Body of pancreas (tissue), 4 donors: ENCODE measurements at places on chromosomes 6 and 20. TPM values are rescaled to one million over a fixed set of nuclear protein-coding genes. Genes with fewer than 3 reads are reported as not detected.

- no peaks in the 10 kb centered on the region for H3K27me3 ChIP-seq
- DNase-seq = no peak
- no peak overlapping the region for H3K27ac ChIP-seq
- no peak overlapping the region for H3K4me3 ChIP-seq
- H3K4me1 ChIP-seq = peaks cover 7% of the 10 kb centered on the region
- H3K36me3 ChIP-seq = no peaks in the 10 kb centered on the region
These were observed 149.1 kb downstream of the ZDHHC14 start for GRCh38 chr6:157530126-157530525.

GRCh38 chr6:12602951-12603672, 113.5 kb upstream of the PHACTR1 start:
- H3K27me3 ChIP-seq = no peaks in the 10 kb centered on the region
- no peaks in the 10 kb centered on the region for H3K4me1 ChIP-seq
- peak; percentile 39 for DNase-seq
- no peak overlapping the region for H3K4me3 ChIP-seq
- H3K27ac ChIP-seq = no peak overlapping the region

GRCh38 chr20:25116739-25117458, 35.0 kb upstream of the VSX1 start:
- H3K27me3 ChIP-seq = no peaks in the 10 kb centered on the region
- H3K27ac ChIP-seq = no peak overlapping the region
- no peaks in the 10 kb centered on the region for H3K36me3 ChIP-seq
- H3K4me1 ChIP-seq = peaks cover 25% of the 10 kb centered on the region

DNA sequence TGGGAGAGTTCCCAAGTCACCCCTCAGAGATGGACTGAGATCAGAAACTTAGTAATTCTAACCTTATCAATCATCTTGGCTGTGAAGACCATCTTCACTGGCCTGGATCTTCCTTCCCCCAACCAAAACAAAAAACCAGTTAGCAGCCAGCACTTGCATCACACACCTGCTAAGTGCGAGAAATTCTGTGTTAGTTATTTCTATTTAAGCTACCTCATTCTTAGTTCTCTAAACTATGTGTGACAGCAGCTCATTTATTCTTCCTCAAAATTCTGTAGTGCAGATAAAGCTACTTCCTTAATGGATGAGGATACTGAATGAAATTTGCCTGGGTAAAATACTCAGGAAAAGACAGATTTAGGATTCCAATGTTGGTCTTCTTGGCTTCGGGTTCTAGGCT, 18.2 kb upstream of the TAGAP start:
- H3K36me3 ChIP-seq = no peaks in the 10 kb centered on the region
- H3K27me3 ChIP-seq = no peaks in the 10 kb centered on the region

DNA sequence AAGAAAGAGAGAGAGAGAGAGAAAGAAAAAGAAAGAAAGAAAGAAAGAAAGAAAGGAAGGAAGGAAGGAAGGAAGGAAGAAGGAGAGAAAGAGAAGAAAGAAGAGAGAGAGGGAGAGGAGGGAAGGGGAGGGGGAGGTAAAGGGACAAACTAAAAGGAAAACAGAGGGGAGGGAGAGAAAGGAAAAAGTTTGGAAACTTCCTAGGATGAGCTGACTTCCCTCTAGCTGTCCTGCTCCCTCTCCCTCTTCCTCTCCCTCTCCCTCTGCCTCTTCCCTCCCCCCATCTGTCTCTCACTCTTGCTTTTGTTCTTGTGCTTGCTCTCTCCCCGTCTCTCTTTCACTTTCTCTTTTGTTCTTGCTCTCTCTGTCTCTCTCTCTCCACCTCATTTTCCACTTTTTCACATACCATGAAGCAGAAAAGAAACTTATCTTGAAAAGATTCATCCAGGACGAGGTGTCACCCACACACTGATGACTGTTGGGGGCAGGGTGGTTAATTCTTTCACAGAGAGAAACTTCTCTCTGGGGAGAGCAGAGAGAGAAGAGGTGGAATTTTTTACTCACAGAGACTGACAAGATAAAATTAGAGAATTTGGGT, 56.4 kb upstream of the DUSP22 start:
- no peak overlapping the region for H3K4me3 ChIP-seq
- H3K4me1 ChIP-seq = no peaks in the 10 kb centered on the region
- H3K36me3 ChIP-seq = no peaks in the 10 kb centered on the region
- no peaks in the 10 kb centered on the region for H3K27me3 ChIP-seq
- H3K27ac ChIP-seq = no peak overlapping the region
- DNase-seq = no peak

DNA sequence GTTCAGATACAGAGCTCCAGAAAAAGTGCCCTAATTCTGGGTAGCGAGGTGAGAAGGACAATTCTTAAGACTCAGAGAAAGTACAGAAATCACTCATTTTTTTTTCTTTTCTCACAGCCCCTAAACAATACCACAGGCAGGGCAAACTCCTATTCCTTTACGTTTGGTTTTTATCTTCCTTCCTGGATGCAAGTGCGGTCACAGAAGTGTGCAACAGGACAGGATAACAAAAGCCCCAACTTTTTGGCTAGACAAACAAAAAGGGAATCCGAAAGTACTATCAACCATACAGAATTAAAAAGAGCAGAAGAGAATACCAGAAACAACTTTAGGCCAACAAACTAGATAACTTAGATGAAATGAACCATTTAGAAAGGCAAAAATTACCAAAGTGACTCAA, 18.4 kb upstream of the BEND6 start:
- DNase-seq = no peak
- H3K4me1 ChIP-seq = no peaks in the 10 kb centered on the region
- H3K4me3 ChIP-seq = no peak overlapping the region
- no peaks in the 10 kb centered on the region for H3K36me3 ChIP-seq
- H3K27ac ChIP-seq = no peak overlapping the region

- no peak for DNase-seq
- H3K27me3 ChIP-seq = no peaks in the 10 kb centered on the region
- no peak overlapping the region for H3K4me3 ChIP-seq
- no peak overlapping the region for H3K27ac ChIP-seq
- H3K4me1 ChIP-seq = no peaks in the 10 kb centered on the region
These were observed 156.9 kb downstream of the GRIK2 start for GRCh38 chr6:101550451-101550850.

- H3K27ac ChIP-seq = peak overlapping the region; percentile 92
- no peak for DNase-seq
These were observed 33.6 kb downstream of the HM13 start for GRCh38 chr20:31547720-31548298.

DNA sequence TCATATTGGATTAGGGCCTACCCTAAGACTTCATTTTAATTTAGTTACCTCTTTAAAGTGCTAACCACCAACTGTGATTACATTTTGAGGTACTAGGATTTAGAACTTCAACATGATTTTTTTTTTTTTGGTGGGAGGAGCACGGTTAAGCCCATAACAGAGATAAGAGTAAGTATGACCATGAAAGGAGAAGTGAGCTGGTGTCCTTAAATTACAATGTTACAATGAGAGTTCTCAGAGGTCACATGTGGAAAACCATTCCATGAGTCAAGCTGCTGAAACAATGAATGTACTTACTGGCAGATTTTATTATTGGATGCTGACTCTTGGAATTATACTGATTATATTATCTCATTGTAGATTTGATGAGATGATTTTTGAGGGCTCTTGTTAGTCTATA, 779.3 kb upstream of the CITED2 start:
- no peaks in the 10 kb centered on the region for H3K36me3 ChIP-seq
- no peak for DNase-seq
- no peak overlapping the region for H3K27ac ChIP-seq
- no peak overlapping the region for H3K4me3 ChIP-seq
- no peaks in the 10 kb centered on the region for H3K4me1 ChIP-seq

DNA sequence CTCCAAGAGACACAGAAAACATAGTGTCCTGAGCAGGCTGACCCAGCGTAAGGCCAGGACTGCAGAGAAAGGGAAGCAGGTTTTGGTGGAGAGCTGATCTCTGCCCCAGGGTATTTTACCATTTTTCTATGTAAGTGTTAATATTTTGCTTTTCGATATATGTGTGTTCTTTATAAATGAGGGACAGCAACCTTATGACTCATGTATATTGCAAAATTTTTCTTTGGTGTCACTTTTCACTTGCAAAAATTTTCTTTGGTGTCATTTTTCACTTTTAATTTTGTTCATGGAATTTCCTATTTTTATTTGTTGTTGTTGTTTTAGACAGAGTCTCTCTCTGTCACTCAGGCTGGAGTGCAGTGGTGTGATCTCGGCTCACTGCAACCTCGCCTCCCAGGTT, 34.6 kb upstream of the PXDC1 start:
- DNase-seq = no peak
- H3K36me3 ChIP-seq = no peaks in the 10 kb centered on the region
- H3K4me1 ChIP-seq = no peaks in the 10 kb centered on the region
- H3K4me3 ChIP-seq = no peak overlapping the region
- no peak overlapping the region for H3K27ac ChIP-seq

GRCh38 chr6:78199044-78199443, 546.2 kb downstream of the MEI4 start:
- no peak for DNase-seq
- no peaks in the 10 kb centered on the region for H3K4me1 ChIP-seq
- no peak overlapping the region for H3K4me3 ChIP-seq
- no peaks in the 10 kb centered on the region for H3K27me3 ChIP-seq

GRCh38 chr6:169372589-169372988, 118.9 kb upstream of the THBS2 start:
- H3K4me3 ChIP-seq = no peak overlapping the region
- H3K27ac ChIP-seq = no peak overlapping the region
- DNase-seq = no peak
- H3K36me3 ChIP-seq = no peaks in the 10 kb centered on the region
- H3K4me1 ChIP-seq = no peaks in the 10 kb centered on the region

DNA sequence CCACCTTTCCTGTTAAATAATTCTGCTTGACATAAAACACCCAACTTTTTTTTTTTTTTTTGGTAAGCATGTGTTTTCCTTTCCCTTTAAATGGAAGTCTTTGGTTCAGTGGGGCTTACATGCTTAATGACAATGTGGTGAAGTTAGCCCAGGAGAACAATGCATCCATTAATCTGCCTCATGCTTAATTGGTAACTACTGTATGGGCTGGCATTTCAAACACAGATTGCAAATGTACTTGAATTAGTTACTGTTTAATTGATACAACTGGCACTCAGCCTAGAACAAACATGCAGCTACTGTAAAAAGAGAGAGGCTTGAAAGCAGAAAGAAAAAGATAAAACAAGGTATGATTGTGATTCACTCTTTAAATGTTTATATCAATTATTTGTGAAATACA, 483.6 kb upstream of the NOX3 start:
- H3K4me3 ChIP-seq = no peak overlapping the region
- no peaks in the 10 kb centered on the region for H3K36me3 ChIP-seq
- DNase-seq = no peak
- peaks cover 11% of the 10 kb centered on the region for H3K4me1 ChIP-seq
- no peaks in the 10 kb centered on the region for H3K27me3 ChIP-seq
- H3K27ac ChIP-seq = no peak overlapping the region

DNA sequence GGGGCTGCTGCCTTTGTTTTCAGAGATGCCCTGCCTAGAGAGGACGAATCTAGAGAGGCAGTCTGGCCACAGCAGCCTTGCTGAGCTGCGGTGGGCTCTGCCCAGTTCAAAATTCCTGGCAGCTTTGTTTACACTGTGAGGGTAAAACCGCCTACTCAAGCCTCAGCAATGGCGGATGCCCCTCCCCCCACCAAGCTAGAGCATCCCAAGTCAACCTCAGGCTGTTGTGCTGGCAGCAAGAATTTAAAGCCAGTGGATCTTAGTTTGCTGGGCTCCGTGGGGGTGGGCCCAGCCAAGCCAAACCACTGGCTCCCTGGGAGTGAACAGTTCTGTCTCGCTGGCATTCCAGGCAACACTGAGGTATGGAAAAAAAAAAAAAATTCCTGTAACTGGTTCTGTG, 970.9 kb downstream of the TBC1D32 start:
- H3K27ac ChIP-seq = no peak overlapping the region
- H3K27me3 ChIP-seq = no peaks in the 10 kb centered on the region
- DNase-seq = no peak

DNA sequence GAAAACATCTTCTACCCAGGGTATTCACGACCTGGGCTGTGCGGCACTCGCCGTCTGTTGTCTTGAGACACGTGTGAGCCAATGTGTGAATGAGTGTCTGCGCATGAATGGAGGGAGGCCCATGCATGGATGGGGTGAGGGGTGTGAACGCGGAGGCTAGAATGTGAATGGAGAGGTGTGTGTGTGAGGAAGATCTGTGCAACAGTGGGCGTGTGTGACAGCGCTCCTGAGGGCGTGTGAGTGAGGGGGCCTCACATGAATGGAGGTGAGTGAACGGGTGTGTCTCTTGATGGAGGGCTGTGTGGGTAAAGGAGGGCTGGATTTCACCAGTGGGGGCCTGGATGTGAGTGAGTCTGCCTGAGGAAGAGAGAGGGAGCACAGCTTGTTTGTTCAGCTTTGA, 146.0 kb downstream of the LRFN2 start:
- H3K4me3 ChIP-seq = no peak overlapping the region
- no peak for DNase-seq
- H3K36me3 ChIP-seq = no peaks in the 10 kb centered on the region
- no peaks in the 10 kb centered on the region for H3K27me3 ChIP-seq

- H3K4me1 ChIP-seq = peaks cover 14% of the 10 kb centered on the region
- peaks cover 1% of the 10 kb centered on the region for H3K36me3 ChIP-seq
- H3K27ac ChIP-seq = no peak overlapping the region
- DNase-seq = no peak
- H3K4me3 ChIP-seq = no peak overlapping the region
These were observed 10.7 kb downstream of the PXDC1 start for GRCh38 chr6:3740551-3741476.

DNA sequence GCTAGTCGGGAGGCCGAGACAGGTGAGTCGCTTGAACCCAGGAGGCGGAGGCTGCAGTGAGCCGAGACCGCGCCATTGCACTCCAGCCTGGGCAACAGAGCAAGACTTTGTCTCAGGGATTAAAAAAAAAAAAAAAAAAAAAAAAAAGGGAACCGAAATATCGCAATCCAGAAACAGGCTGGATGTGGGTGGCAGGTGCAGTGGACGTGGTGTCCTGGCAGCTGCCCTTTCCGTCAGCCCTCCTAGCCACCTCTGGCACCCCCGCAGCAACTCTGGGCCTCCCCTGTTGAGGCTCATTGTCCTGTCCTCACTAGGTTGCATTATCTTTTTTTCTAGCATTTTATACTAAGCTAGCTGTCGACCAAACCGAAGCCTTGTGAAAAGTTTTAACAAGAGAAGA, 113.5 kb downstream of the DTNBP1 start:
- H3K27me3 ChIP-seq = no peaks in the 10 kb centered on the region
- no peak overlapping the region for H3K4me3 ChIP-seq
- H3K4me1 ChIP-seq = peaks cover 5% of the 10 kb centered on the region
- no peak for DNase-seq
- H3K27ac ChIP-seq = no peak overlapping the region
- no peaks in the 10 kb centered on the region for H3K36me3 ChIP-seq

DNA sequence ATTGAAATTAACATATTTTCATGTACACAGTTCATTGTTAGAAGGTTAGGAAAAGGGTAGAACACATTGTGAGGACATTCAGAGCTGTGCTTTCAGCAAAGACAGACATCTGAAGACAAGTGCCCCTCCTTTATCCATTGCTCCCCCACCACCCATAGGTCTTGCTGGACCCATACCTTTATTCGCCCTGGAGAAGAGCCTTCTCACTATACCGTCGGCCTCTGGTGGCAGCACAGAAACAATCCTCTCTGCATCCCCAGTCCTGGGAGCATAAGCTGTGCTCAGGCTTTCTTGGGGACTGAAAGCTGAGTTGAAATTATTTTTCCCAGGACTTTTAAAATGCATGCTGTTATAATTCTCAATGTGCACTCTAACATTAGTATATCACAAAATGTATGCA, 372.3 kb downstream of the EPHA7 start:
- DNase-seq = no peak
- no peak overlapping the region for H3K4me3 ChIP-seq
- no peak overlapping the region for H3K27ac ChIP-seq
- no peaks in the 10 kb centered on the region for H3K4me1 ChIP-seq
- no peaks in the 10 kb centered on the region for H3K27me3 ChIP-seq

IL17F gene
- not detected for total RNA-seq

TMEM242 gene
- 6.2 TPM for total RNA-seq

C6orf15 gene
- not detected for total RNA-seq

SUN5 gene
- not detected for total RNA-seq

RPP40 gene
- 7.8 TPM for total RNA-seq
